ENCODE measurements at places on chromosomes 5 and 9. TPM values are rescaled to one million over a fixed set of nuclear protein-coding genes. Genes with fewer than 3 reads are reported as not detected.

The ERAP2 gene
- total RNA-seq = 2.9 TPM

The SHC3 gene
- total RNA-seq = 0.09 TPM

The TMEM267 gene
- total RNA-seq = 3.8 TPM

The CTXN3 gene
- total RNA-seq = 0.22 TPM

The CCNO gene
- not detected for total RNA-seq

The EMB gene
- total RNA-seq = 5.3 TPM

The EIF4E1B gene
- total RNA-seq = not detected

The LRRC19 gene
- not detected for total RNA-seq

The ST8SIA4 gene
- total RNA-seq = 4.5 TPM

The SLC36A3 gene
- total RNA-seq = not detected

The MAMDC4 gene
- total RNA-seq = 1.2 TPM

The LRRC26 gene
- total RNA-seq = not detected

The SLC25A48 gene
- total RNA-seq = 5.2 TPM

The UNC5A gene
- 0.10 TPM for total RNA-seq

The IGIP gene
- total RNA-seq = 8.4 TPM

The CMYA5 gene
- 3,867 TPM for total RNA-seq

The CARTPT gene
- not detected for total RNA-seq

The EFCAB9 gene
- not detected for total RNA-seq

The GPR150 gene
- 0.29 TPM for total RNA-seq

The PCDHA8 gene
- total RNA-seq = not detected

The RGS7BP gene
- total RNA-seq = 0.10 TPM

The C5orf52 gene
- total RNA-seq = not detected

The SURF1 gene
- total RNA-seq = 33.8 TPM

The NOP16 gene
- total RNA-seq = 35.2 TPM

The FBP2 gene
- total RNA-seq = 56.5 TPM

The GRIN3A gene
- total RNA-seq = not detected

The PRDM9 gene
- not detected for total RNA-seq

The NSD1 gene
- 32.7 TPM for total RNA-seq

The GPX8 gene
- total RNA-seq = 2.0 TPM

The MARVELD2 gene
- 3.1 TPM for total RNA-seq

The GLDC gene
- total RNA-seq = 0.46 TPM

The EQTN gene
- total RNA-seq = not detected

The DROSHA gene
- 28.1 TPM for total RNA-seq

The ITGA2 gene
- 0.41 TPM for total RNA-seq

The TMEM171 gene
- total RNA-seq = 0.27 TPM

The PTGES gene
- 0.51 TPM for total RNA-seq

The LNPEP gene
- 48.7 TPM for total RNA-seq

The TAS2R1 gene
- total RNA-seq = not detected

The PCDHB14 gene
- 1.9 TPM for total RNA-seq

The GDNF gene
- total RNA-seq = 1.5 TPM

The MTMR12 gene
- total RNA-seq = 11.1 TPM
